ENCODE measurements at places on chromosomes 7 and 10. TPM values are rescaled to one million over a fixed set of nuclear protein-coding genes. Genes with fewer than 3 reads are reported as not detected.

REPIN1 gene
- total RNA-seq: 59.9 TPM

FFAR4 gene
- total RNA-seq: not detected

HOXA1 gene
- total RNA-seq: 1.2 TPM

PON1 gene
- not detected for total RNA-seq

AGAP4 gene
- total RNA-seq: 6.3 TPM

RPEL1 gene
- total RNA-seq: under 0.01 TPM

AKR1C8 gene
- total RNA-seq: not detected

STOX1 gene
- not detected for total RNA-seq

PCLO gene
- total RNA-seq: 0.33 TPM

TRIM73 gene
- total RNA-seq: 0.44 TPM

VPS37D gene
- total RNA-seq: 6.4 TPM

TLX1 gene
- not detected for total RNA-seq

CREM gene
- total RNA-seq: 24.6 TPM

CAPZA2 gene
- 121 TPM for total RNA-seq

RADIL gene
- 1.3 TPM for total RNA-seq

TRIM74 gene
- total RNA-seq: not detected

FXYD4 gene
- total RNA-seq: not detected

PON3 gene
- not detected for total RNA-seq

CLRN3 gene
- not detected for total RNA-seq

ZNF853 gene
- total RNA-seq: 1.5 TPM

FGFR2 gene
- 0.17 TPM for total RNA-seq

FAM25C gene
- total RNA-seq: not detected

LIPF gene
- 0.29 TPM for total RNA-seq

STX1A gene
- total RNA-seq: 16.3 TPM

TEX47 gene
- total RNA-seq: not detected

CUTC gene
- 24.1 TPM for total RNA-seq

MRLN gene
- total RNA-seq: not detected

ANKMY2 gene
- total RNA-seq: 33.4 TPM
